Stimulated activated CD4-positive, alpha-beta T cell treated with anti-CD3 and anti-CD28 coated beads, Interleukin-1b, Interleukin-23, amount 100 ng/mL, for 1 hour (primary cell): ENCODE measurements at places on chromosomes 4 and X.

DNA sequence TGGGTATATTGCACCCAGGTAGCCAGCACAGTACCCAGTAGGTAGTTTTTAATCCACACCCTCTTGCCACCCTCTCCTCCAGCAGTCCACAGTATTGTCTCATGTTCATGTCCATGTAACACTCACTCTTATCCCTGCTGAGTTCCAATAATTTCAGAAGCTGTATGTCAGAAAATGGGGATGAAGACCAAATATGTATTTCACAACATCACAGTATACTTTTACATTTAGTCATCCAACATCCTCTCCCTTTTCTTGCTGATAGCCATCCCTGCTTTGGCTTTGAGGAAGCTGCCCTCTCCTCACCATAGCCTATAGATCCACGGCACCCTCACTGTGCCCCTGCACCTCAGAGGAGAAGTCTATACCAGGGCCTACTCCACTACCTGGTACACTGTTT is 126.0 kb upstream of the LDB2 start:
- DNase-seq: no peak

- DNase-seq: no peak
Measured at GRCh38 chr4:101349801-101350064, 2.4 kb upstream of the PPP3CA start.

DNA sequence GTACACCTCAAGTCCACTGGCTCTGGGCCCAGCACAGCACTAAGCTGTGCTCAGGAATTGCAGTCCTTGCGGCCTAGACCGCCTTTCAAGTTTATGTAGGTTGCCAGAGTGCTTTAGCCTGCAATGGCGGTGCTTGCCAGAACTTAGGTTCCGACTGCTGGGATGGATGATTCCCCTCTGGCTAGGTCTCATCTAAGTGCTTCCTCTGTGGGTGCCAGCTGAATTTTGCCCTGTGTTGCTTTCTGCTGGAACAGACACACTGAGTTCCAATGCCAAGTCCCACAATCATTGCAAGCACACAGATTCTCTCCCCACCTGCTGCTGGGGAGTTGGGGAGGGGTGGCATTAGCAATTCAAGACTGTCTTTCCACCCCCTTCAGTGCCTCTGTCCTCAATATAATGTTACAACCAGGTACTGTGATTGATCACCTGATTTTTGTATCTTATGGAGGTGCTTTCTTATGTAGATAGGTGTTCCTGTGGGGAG is 129.5 kb downstream of the GRID2 start:
- no peak for DNase-seq

- no peak for DNase-seq
Measured at GRCh38 chrX:153723351-153724251, 586 bp downstream of the BCAP31 start.

DNA sequence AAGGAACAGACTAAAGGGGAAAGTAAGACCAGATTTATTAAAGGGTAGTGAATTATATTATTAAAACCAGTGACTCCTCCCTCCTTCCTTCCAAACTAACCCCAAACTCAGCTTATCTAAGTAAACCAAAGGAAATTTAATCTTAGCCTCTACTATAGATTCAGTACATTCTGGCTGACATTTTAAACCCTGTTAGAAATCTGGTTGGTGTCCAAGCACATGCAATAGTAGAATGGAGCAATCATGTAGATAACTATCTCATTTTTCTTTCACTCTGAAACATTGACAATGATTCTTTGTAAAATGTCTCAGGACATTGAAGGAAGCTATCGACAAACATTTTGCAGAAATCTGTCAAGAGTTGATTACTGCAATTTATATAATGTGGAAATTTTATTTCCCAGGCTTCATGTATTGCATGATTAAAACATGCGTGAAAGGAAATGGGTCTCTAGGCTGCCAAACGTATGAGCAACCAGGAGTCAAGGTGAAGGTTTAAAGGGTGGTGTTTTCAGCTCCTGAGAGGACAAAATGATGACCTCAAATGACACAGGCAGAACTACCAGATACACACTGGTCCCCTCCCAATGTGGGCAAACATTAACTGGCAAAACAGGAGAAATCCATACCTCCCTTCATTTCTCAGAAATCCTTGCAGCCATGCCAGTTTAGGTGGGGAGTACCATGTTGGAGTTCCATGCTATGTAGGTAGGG is 58.2 kb upstream of the RBM47 start:
- DNase-seq: no peak

DNA sequence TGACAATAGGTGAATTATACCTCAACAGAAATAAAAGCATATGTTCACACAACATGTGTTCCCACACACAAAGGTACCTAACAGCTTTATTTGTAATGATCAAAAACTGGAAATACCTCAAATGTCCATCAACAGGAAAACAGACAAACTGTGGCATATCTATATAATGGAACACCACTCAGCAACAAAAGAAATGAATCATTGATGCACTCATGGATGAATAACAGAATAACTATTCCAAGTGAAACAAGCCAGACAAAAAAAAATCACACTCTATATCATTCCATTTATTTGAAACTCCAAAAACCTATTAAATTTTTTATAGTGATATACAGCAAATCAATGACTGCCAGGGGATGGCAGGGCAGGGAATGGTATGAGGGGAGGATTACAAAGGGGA is 148.1 kb downstream of the PLS3 start:
- no peak for DNase-seq

GRCh38 chr4:78545275-78546246 is 6.0 kb upstream of the ANXA3 start:
- DNase-seq: no peak

- DNase-seq: no peak
Measured at GRCh38 chr4:3177426-3177825, 71.5 kb upstream of the MSANTD1 start.

- DNase-seq: no peak
Measured at GRCh38 chr4:82519776-82520175, 42.0 kb downstream of the TMEM150C start.

DNA sequence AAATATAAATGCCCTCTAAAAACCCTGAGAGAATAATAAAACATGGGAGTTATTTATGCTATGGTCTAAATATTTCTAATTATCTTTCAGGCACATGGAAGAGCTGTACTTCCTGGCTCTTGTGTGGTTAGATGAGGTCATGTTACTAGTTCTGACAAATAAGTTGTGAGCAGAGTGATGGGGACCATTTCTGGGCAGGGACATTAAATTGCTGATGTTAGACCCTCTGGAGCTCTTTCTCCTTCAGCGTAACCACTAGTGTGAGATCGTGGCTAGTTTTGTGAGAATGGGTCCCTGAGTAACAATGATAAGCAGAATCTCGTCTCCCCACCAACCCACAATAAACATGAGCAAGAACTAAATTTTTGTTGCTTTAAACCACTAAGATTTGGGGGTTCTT is 108.0 kb downstream of the MAML3 start:
- DNase-seq: no peak

DNA sequence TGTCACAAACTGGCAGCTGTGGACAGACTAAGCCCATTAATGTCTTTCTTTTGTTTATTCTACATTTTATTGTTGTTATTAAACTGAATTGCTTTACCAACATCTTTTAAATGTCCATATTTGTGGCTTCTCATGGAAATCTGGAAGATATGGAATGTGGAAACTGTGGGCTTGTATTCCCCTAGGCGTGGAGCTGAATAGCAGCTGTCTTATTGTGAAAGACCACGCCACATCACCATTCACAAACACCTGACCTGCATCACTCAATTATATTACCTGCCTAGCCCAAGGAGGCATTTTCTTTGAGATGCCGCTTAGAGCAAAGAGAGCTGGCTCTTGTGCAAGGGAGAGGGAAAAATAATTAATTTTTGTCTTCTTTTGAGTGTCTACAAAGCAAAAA is 96.9 kb upstream of the GPRIN3 start:
- DNase-seq: no peak

DNA sequence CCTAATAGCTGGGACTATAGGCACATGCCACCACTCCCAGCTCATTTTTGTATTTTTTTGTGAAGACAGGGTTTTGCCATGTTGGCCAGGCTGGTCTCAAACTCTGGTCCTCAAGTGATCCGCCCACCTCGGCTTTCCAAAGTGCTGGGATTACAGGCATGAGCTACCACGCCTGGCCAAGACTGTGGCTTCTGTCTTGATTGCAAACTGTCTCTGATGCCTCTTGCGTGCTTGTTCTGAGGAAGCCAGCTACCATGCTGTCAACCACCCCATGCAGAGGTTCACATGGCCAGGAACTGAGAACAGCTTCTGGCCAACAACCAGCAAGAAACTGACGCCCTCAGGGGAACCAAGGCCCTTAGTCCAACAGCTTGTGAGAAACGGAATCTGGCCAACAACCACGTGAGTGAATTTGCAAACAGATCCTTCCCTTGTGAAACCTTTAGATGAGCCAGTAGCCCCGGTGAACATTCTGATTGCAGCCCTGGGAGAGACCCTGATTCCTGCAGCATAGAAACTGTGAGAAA is 71.2 kb downstream of the SUPT20HL2 start:
- no peak for DNase-seq
